ENCODE measurements at places on chromosomes 2 and 18. TPM values are rescaled to one million over a fixed set of nuclear protein-coding genes. Genes with fewer than 3 reads are reported as not detected.

The RAX gene
- not detected for total RNA-seq

The KCTD1 gene
- total RNA-seq: 9.9 TPM

GRCh38 chr2:203987959-203988358 lies 51.4 kb downstream of the ICOS start:
- no peak for DNase-seq

The KIAA2012 gene
- not detected for total RNA-seq

GRCh38 chr2:58569475-58570185 lies 328.5 kb upstream of the FANCL start:
- DNase-seq: peak; percentile 35

DNA sequence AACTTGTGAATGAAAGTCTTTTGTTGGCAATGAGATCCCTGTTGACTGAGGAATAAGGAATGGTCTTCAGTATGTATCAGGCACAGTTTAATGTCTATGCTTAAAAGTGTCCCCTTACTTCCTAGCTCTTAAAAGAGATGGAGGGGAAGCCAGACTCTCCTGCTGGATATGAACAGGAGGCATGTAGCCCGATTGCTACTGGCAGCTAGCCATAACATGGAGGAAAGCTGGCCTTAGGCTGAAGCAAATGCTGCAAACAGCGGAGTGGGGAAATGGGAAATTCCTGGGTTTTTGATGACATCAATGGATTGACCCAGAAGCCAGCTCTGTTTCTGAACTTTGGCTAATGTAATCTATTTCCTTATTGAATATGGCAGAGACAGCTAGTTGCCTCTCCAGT lies 266.1 kb downstream of the SLC4A3 start:
- no peak for DNase-seq

- no peak for DNase-seq
Measured at GRCh38 chr2:11330457-11331142, 13.8 kb downstream of the ROCK2 start.

- DNase-seq: peak; percentile 95
Measured at GRCh38 chr2:109435901-109436598, 177.7 kb downstream of the SEPTIN10 start.

GRCh38 chr2:101790416-101790815 lies 92.9 kb downstream of the MAP4K4 start:
- DNase-seq: no peak

DNA sequence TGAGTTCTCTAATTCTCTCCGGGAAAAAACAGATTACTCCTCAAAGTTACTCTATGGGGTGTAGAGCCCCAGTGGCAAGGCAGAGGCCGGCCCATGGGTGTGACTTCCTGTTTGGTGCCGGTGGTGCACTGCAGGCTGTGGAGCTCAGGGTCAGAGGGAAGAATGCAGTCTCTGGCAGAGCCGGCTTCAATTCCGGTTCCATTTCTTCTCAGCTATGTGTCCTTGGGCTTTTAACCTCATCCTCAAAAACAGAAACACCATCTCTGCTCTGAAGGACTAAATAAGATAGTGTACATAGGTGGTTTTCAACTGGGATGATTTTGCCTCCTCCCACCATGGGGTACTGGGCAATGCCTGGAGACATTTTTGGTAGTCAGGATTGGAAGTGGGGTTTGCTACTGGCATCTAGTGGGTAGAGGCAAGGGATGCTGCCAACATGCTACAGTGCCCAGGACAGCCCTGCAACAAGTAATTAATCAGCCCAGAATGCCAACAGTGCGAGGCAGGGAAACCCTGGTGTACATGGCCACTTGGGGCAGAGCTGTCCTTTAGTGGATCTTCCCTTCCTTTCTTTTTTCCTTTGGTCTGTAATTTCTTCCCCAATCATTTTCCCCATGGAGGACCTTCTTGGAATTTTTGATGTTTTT lies 81.2 kb downstream of the INSIG2 start:
- no peak for DNase-seq

DNA sequence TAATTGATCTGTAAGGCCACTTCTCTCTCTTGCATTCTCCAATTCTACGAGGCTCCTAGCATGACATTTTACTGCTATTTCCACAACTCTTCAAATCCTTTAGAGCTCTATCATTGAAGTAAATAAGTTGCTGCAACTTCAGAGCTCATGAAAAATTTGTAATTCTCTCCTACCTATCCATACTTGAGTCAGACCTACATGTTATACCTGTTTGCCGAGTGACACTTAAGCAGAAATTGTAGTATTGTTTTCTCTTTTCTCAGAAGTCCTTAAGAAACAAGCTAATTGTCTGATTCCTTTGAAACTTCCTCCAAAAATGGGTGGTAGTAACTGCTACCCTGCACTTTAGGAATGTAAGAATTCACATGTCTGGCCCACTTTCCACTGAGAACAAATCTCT lies 26.1 kb downstream of the GALM start:
- DNase-seq: no peak

The EMILIN1 gene
- 11.0 TPM for total RNA-seq

DNA sequence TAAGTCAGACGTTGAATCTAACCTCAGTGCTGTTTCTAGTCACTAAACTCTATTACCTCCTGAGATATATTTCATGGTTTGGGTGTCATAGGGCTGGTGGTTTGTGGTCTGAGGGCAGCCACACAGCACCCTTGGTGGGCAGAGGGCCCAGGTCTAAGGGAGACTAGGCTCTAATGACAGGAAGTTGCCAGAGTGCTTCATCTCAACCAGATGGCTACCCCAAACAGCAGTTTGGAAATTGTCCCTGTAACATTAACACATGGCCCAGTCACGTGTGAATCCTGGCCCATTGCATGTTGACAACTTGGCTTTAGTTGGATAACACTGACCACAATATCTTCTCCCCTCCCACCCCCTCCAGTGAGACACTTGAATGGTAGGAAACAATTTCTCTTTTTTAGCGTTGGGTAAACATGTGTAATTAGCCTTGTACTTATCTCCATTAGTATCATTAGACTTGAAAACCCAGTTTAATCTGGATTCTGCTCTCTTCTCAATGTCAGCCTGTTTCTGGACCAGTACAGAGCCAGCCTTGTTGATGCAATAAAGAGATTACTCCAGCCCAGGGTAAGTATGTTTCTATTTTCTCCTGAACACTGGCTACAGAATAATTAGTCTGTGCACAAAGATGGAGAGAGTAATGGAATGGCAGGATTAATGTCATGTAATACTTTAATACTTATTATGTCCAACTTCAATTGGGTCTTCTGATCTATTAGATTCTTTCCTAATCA lies 187.8 kb upstream of the SIX3 start:
- DNase-seq: peak; percentile 94

GRCh38 chr2:27959496-27959895 lies 69.0 kb downstream of the BABAM2 start:
- DNase-seq: peak; percentile 84

The SCYGR5 gene
- total RNA-seq: not detected

DNA sequence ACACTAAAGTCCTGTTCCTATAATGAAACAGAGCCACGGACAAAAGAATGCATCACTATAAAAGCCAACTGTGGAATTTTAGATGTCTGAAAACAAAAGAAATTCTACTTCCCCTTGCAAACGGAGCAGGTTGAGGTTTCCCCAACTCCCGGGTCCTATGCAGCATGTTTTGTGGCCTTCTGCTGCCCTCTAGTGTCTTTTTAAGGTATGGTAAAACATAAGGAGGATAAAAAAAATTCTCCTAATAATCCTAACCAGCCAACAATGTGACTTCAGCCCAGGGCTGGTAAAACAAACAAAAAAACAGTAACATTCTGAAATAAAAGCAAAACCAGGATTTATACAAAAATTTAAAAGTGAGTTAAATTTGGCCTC lies 539.5 kb downstream of the NRXN1 start:
- peak; percentile 38 for DNase-seq

- peak; percentile 62 for DNase-seq
Measured at GRCh38 chr2:74238879-74239278, 40.5 kb downstream of the MTHFD2 start.

The IL36G gene
- total RNA-seq: not detected

- DNase-seq: peak; percentile 76
Measured at GRCh38 chr2:40218679-40219078, 233.2 kb downstream of the SLC8A1 start.

DNA sequence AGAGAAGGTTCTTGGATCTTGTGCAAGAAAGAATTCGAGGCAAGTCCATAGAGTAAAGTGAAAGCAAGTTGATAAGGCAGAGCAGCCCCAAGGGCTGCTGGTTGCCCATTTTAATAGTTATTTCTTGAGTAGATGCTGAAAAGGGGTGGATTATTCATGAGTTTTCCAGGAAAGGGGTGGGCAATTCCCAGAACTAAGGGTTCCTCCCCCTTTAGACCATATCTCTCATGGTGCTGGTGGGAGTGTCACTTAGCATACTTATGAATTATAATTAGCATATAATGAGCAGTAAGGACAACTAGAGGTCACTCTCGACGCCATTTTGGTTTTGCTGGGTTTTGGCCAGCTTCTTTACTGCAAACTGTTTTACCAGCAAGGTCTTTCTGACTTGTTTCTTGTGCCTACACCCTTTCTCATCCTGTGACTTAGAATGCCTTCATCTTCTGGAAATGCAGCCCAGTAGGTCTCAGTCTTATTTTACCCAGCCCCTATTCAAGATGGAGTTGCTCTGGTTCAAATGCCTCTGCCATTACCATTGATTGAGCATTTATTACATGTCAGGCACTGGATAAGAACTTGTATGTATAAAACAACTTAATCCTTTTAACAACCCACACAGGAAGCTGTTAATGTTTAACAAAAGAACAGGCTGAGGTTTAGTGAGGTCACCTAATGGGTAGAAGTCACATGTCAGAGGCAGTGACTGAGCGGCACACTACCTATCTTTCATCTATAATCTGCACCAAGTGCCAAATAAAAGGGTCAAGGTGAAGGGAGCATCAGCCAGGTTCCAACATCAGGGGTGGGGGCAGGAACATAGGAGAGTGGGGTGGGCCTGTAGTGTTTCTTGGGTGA lies 250.9 kb downstream of the ICOS start:
- no peak for DNase-seq

DNA sequence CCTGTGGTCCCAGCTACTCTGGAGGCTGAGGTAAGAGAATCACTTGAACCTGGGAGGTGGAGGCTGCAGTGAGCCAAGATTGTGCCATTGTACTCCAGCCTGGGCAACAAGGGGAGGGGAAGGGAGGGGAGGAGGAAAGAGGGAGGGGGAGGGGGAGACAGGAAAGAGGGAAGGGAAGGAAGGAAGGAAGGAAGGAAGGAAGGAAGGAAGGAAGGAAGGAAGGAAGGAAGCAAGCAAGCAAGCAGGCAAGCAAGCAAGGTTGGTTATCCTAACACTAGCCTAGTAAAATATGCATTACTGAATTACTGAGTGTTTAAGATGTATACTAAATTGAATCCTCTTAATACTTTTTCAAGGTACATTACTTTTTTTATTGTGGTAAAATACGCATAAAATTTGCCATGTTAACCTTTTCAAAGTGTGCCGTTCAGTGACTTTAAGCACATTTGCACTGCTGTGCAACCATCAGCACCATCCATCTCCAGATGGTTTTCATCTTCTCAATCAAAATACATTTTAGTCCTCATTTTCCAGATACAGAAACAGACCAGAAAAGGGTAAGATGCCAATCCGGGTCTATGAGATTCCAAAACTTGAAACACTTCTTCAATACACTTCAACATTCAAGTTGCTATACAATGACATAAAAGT lies 28.9 kb downstream of the NCKAP1 start:
- DNase-seq: no peak

DNA sequence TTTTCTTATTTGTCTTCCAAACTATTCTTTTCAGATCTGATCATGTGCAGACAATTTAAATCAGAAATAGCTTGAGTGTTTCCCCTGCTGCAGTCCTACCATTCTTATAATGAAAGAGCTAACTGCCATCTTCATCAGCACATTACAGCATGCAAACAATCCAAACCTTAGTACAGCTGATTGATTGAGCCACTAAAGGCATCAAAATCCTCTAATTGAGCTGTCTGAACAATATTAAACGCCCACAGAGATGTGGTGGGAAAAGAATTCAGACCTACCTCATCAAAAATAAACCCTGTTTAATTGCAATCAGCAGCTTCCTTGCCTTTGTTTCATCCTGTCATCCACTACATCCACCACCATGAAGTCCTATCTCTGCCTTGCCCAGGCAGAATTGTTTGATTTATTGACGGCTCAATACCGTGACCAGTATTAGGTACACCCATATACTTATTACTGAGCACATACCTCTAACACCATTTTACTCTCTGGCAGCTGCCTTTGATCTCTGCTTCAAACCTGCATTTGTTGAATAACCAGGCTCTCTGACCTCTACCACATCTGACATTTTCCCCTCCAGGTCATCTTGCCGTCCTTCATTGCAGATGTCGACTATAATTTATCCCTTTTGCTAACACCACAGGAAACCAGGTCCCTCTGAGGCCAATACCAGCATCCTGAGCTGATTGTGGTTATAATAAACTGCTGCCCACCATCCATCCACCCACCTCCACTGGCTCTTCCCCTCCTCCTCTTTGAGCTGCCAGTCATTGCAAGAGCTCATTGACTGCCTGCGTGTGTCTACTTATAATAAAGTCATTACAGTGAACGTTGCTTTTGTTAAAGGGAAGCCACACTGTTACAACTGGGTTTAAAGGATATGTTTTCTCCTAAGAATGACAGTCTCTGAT lies 78.5 kb downstream of the RBM43 start:
- DNase-seq: no peak

DNA sequence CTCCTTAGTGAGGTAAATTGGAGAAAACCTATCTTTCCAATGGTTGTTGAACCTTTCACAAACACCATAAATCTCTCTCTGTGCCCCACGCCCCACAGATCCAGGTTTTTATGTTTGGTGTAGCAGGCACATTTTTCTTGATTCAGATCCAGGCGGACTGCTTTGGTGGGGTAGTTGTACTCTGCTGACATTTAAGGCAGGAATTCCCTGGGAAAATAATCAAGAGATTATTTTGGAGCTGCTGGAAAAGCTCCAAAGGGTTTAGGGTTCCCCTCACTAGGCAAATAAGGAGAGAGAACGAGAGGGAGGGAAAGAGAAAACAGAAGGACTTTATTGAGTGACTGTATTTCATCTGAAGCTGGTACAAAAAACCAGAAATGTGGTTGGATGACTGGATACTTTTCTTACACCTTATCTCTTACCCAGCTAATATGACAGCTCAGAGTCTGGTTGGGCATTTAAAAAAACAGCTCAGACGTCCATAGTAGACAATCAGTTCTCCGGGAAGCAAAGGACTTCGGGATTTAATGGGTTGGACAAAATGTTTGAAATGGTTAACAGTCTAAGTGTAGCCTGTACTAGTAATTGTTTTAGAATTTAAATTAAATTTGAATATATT lies 3.6 kb upstream of the AQP4 start:
- no peak for DNase-seq

GRCh38 chr2:218446547-218446946 lies 27.6 kb downstream of the VIL1 start:
- DNase-seq: no peak

The FBLN7 gene
- 4.4 TPM for total RNA-seq
